ENCODE measurements at places on chromosomes 7 and 10.

DNA sequence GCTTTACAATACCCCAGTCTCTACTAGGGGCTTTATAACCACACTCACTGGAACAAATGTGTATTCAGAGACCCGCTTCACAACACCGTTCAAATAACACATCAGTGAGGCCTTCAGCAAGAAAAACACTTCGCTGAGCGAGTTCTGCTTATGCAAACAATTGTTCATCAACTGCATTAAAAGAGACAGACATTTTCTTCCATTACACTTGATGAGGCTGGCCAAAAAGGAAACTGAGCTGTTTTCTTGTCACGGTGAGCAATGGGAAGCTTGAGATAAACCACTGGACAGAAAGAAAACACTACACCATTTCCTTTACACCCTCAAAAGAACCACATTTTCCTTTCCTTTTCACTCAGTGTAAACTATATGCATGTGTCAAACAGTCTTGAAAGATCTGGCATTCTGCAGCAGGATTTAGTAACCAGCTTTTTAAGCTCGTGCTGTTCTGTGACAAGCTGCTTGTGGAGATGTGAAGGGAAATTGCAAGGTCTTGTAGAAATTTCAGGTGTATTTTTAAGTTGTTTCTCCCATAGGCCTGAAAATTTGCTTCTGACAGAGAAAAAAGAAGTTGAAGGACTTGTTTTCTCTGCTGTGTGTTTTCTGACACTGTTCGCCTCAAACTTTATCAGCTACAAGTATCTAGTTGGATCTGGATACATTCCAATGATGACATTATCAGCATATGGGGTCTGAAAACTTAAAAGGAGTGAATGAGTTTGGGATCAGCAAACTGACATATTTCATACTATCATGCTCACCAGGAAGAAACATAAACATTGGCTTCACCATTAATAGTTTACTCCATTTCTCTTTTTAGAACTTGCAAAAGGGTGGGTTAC is 693.1 kb downstream of the PARD3 start:
- H3K27me3 ChIP-seq = no peaks in the 10 kb centered on the region
- no peak overlapping the region for H3K27ac ChIP-seq
- no peak for DNase-seq
- H3K4me1 ChIP-seq = peaks cover 19% of the 10 kb centered on the region
- no peaks in the 10 kb centered on the region for H3K36me3 ChIP-seq

DNA sequence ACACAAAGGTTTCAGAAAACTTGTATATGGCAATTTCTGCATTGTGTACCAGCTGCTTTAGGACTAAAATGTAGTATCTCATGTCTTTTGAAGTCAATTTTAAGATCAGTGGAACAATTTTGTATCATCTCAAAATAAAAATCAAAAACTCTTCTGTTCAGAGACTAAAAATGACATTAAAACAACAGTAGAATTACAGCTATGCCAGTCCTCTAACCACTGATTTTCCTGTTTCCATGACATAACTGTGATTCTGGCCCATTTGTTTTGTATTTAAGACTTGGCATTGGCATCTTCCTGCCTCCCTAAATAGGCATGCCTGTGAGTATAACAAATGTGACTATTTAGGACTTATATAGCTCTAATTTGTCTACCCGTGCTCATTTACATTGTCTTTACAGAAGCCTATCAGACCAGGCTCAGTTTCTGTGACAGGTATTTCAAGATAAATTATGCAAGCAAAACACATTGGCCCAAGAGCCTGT is 29.1 kb upstream of the VPS41 start:
- no peaks in the 10 kb centered on the region for H3K36me3 ChIP-seq
- no peaks in the 10 kb centered on the region for H3K4me1 ChIP-seq
- H3K4me3 ChIP-seq = no peak overlapping the region
- peaks cover 17% of the 10 kb centered on the region for H3K27me3 ChIP-seq

GRCh38 chr10:113865901-113866300 is 11.4 kb downstream of the NHLRC2 start:
- H3K27me3 ChIP-seq = no peaks in the 10 kb centered on the region
- no peak for DNase-seq
- H3K36me3 ChIP-seq = peaks cover 8% of the 10 kb centered on the region

DNA sequence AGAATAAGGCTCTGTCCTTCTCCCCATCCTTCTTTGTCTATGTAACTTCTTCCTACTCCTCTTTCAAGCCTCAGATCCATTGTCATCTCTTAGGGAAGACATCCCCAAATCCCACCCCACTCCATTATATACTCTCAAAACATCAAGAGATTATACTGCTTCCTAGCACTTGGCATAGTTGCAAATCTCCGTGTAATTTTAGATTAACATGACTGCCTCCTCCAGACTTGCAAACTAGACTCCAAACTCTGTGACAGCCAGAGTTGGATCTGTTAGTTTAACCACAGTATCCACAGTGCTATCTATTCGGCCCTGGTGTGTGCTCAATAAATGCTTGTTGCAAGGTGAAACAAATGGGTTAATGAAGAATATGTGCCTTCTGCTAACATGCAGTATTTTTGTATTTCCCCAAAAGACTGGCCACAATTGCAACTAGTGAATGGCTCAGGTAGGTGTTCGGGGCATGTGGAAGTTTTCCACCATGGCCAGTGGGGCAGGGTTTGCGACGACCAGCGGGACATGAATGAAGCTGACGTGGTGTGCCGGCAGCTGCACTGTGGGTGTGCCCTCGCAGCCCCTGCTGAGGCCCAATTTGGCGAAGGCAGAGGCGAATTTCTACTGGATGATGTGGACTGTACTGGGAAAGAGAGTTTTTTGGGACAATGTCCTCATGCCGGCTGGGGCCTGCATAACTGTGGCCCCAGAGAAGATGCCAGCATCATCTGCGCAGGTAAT is 34.5 kb upstream of the C10orf120 start:
- no peak overlapping the region for H3K27ac ChIP-seq
- no peak for DNase-seq
- H3K27me3 ChIP-seq = peaks cover 83% of the 10 kb centered on the region
- H3K4me3 ChIP-seq = no peak overlapping the region

DNA sequence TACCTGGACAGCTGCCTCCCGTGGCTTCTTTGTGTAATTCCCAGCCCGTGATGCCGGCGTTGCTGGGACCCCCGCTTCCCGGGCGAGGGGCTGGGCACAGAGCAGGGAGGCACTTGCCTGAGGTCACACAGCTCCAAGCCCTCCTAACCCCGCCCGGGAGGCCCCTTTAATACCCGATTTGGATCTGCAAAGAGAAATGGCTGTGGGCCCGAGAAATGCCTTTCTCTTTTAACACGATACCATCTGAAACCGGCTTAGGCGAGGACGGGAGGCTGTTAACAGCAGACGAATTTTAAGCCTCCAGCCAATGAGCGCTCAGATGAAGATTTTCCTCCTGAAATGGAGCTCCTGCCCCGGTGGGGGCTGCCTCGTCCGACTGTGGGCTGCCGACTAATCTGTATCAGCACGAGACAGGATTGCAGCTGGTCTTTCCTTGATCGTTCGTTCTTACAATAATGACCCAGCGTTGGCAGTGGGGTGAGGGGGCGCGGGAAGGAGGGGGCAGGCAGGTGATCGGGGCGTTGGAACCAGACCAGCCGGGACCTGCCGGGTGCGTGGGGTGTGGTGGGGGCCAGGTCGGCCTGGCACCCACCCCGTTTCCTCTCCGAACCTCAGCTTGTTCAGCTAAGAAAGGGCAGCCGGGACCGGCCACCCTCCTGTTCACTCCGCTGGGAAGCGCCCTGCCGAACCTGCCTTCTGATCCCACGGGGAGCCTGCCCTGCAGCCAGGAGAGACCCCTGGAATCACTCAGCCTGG is 36.2 kb upstream of the FOXL3 start:
- DNase-seq = no peak
- no peaks in the 10 kb centered on the region for H3K27me3 ChIP-seq
- H3K36me3 ChIP-seq = no peaks in the 10 kb centered on the region
- H3K27ac ChIP-seq = no peak overlapping the region
- H3K4me1 ChIP-seq = no peaks in the 10 kb centered on the region

- no peaks in the 10 kb centered on the region for H3K27me3 ChIP-seq
- peaks cover 10% of the 10 kb centered on the region for H3K4me1 ChIP-seq
- no peaks in the 10 kb centered on the region for H3K36me3 ChIP-seq
- no peak for DNase-seq
Observed at GRCh38 chr7:96308253-96308949, 13.5 kb downstream of the SLC25A13 start.

DNA sequence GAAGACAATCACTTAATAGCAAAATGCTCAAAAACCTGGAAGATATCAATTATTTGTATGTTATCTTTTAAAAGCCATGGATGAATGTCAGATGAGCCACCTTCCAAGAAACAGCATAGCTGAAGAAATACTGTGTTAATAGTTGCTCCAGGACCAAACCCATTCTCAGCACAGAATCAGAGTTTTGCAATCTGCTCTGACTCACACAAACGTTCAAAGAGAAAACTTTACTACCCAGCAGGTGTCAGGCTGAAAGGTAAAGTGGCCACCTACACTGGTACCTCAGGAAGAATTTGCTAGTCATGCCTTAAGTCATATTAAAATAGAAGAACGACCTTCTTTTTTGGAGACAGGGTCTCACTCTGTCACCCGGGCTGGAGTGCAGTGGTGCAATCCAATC is 526.5 kb downstream of the PARD3 start:
- peaks cover 25% of the 10 kb centered on the region for H3K4me1 ChIP-seq
- H3K27me3 ChIP-seq = no peaks in the 10 kb centered on the region
- H3K27ac ChIP-seq = no peak overlapping the region
- H3K36me3 ChIP-seq = no peaks in the 10 kb centered on the region
- H3K4me3 ChIP-seq = no peak overlapping the region

DNA sequence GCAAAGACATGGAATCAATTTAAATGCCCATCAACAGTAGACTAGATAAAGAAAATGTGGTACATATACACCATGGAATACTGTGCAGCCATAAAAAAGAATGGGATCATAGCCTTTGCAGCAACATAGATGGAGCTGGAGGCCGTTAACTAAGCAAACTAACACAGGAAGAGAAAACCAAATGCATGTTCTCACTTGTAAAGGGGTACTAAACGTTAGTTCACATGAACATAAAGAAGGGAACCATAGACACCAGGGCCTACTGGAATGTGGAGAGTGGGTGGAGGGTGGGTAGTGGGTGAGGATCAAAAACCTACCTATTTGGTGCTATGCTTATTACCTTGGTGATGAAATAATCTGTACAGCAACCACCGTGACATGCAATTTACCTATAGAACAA is 78.4 kb upstream of the GSDME start:
- no peaks in the 10 kb centered on the region for H3K27me3 ChIP-seq
- no peak overlapping the region for H3K27ac ChIP-seq
- DNase-seq = no peak
- peaks cover 15% of the 10 kb centered on the region for H3K36me3 ChIP-seq
- H3K4me3 ChIP-seq = no peak overlapping the region

GRCh38 chr10:29888321-29888720 is 171.1 kb downstream of the JCAD start:
- H3K27ac ChIP-seq = no peak overlapping the region
- no peaks in the 10 kb centered on the region for H3K27me3 ChIP-seq
- H3K4me1 ChIP-seq = no peaks in the 10 kb centered on the region
- DNase-seq = no peak
- H3K36me3 ChIP-seq = no peaks in the 10 kb centered on the region
